Right renal pelvis (tissue), 4 donors: ENCODE measurements at places on chromosomes 12 and 14. TPM values are rescaled to one million over a fixed set of nuclear protein-coding genes. Genes with fewer than 3 reads are reported as not detected.
A peak's percentile ranks its signal among the peaks of the same experiment; 100 is the strongest.

DNA sequence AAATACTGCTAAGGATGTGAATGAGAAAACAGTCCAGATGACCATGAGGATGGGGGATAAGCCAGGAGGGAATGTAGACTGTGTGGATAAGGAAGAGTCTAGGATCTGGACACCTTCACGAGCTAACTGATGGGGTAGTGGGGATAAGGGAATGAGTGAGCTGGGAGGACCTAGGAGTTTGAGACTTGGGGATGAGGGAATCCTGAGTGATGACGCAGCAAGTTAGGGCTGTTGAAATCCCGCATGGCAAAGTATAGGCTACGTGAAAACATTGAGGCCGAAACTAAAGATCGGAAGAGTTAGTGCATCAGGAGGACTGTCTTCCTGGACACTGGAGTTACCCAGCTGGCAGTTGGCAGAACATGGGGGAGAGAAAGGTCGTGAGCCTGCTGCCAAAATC lies 129.2 kb upstream of the EEA1 start:
- DNase-seq: no peak

DNA sequence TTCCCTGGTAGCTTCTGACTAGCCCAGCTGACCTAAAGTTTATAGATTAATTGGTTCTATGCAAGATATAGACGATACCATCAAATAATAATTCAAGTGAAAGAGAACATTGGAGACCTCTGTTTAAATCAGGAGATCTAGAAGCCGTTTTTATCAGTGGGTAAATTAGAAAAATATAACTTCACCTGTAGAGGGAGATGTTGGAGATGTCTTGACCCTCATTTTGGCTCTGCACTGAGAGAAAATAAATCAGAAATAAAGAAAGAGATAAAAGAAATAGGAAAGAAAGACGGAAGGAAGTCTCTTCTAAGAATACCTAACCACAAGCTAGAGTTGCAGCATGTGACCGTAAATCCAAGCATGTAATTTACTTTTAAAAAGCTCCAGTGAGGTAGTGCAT lies 684.5 kb downstream of the C12orf50 start:
- DNase-seq: no peak

DNA sequence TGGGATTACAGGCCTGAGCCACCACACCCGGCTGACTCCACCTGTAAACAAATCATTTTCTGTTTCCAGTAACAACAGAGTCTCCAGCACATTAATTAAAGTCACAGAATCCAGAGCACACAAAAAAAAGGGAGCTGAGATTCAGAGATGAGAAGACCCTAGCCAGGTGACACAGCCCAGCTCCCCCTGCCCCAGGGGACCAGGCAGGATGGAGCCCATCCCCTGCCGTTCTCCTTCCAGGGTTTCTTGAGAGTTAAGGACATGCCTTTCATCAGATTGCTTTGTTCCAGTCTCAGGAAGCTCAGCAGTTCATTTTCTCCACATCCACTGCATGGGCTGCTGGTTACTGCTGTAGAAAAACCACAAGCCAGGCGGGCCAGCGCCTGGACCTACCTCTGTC lies 81.2 kb downstream of the RIMBP2 start:
- no peak for DNase-seq

- DNase-seq: no peak
Measured at GRCh38 chr12:118870551-118870950, 110.8 kb upstream of the SRRM4 start.

DNA sequence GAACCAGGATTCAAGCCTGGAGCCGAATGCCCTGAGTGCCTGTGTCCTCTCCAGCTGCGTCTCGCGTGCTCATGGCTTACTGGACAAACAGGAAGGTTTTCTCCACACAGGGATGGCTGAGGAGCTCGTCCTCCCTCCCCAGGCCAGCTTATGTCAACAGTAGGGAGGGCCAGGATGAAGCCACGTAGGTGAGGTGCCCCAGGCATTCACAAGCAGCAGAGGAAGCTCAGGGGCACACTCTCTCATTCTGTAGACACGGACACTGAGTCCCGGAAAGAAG lies 49.3 kb downstream of the TRPV4 start:
- no peak for DNase-seq

Gene MMP14
- 165 TPM for polyA plus RNA-seq

Gene FITM1
- polyA plus RNA-seq: 0.87 TPM

- DNase-seq: no peak
Measured at GRCh38 chr12:45244561-45245343, 28.9 kb downstream of the ANO6 start.

DNA sequence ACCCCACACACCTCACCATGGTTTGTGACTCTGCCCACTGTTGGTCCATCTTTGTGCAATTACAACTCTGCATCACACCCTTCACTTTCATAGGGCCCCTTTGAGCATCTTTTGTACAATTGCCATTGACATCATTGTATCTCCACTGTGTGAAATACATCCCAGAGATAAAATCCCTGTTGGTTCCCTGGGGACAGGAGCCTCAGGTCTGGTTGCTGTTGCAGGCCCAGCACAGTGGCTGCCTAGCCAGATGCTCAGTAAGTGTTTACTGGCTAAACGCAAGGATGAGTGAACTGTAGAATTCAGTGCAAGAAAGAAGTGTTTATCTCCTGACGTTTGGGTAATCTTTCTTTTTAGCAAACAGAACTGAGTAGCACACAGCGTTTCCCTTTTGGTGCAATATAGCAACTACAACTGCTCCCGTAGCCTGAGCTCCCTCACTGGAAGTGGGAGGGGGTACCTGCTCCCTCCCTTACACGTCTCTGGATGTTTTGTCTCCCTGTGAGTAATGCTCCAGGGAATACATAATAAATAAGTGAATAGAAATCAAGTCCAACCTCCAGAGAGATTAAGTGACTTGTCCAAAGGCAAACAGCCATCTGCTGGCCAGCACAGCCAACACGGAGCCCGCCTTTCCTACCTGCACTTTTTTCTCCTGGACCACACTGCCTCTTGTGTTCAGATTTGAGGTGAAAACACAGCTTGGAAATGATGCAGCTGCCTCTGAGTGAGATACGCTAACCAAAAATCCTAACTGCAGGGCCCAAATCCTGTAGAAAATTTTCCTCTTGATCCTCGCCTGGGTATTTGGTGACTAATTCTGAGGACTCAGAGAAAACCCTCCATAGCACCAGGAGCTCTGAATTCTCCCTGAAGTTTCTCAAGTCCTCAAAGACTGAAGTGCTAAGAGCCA lies 27.4 kb downstream of the GALNT16 start:
- no peak for DNase-seq

DNA sequence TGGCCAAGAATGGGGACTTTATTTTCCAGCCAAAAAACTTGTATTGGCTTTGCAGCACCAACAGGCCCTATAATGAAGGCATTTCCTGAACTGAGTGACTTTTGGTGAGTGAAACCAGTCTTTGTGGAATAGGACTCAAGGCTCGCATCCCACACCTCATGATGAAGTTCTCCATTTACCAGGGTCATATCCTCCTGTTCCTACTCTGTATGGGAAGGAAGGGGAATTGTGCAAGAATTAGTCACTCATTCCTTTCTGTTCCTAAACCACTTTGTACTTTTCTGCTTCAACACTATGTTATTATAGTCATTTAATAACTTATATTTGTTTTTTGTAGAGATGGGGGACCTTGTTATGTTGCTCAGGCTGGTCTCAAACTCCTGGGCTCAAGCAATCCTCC lies 2.3 kb upstream of the SPATS2 start:
- DNase-seq: no peak

DNA sequence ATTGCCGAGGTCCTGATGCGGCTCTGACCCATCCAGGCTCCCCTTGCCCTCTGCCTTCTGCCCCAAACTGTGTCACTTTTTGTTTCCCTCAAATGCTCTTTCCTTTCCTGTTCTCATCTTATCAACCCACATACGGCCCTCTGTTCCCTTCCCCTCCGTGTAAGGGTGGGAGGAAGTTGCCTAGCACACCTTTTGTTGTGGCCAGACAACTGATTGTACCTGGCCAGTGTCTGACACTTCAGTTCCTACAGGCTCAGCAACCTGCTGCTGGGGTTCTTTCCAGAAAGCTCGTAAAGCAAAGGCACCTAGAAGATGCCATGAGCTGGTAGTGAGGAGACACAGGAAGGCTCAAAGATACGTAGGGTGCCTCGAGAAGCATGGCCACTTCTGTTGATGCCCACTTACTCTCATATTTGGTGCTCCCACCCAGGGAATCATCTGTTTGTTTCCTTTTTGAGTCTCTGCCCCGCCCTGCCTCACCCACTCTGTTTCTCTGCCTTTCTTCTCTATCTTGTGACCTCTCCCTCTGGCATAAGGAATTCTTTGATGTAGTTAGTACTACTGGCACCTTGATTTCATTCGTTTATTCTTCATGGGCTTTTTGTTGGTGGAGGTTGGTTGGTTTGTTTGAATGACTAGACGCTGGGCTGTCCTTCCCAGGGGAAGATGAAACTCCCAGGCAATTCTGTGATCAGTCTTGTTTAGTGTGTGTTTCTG lies 152.4 kb upstream of the FKBP4 start:
- no peak for DNase-seq

DNA sequence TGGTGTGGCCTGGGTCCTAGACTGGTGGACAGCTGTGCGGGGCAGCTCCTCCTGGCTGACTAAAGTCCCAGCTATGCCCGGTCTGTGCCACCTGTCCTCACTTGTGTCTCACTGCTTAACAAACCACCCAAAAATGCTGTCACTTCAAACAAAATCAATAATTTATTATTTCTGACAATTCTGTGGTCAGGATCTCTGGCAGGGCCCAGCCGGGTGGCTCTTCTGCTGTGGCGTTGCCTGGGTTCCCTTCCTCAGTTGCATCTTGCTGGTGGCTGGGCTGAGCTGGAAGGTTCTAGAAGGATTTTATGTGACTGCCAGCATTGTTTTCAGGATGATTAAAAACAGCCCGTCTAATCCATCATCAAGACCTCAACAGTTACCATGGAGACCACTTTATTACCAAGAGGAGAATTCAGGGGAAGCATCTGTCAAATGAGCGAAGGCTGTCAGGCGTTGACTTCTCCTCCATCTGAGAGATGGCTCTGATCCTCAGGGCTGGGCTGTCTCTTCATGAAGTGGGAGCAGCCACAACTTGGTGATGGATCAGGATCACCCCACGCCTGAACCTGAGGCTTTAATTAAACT lies 280.6 kb upstream of the SFSWAP start:
- DNase-seq: no peak

DNA sequence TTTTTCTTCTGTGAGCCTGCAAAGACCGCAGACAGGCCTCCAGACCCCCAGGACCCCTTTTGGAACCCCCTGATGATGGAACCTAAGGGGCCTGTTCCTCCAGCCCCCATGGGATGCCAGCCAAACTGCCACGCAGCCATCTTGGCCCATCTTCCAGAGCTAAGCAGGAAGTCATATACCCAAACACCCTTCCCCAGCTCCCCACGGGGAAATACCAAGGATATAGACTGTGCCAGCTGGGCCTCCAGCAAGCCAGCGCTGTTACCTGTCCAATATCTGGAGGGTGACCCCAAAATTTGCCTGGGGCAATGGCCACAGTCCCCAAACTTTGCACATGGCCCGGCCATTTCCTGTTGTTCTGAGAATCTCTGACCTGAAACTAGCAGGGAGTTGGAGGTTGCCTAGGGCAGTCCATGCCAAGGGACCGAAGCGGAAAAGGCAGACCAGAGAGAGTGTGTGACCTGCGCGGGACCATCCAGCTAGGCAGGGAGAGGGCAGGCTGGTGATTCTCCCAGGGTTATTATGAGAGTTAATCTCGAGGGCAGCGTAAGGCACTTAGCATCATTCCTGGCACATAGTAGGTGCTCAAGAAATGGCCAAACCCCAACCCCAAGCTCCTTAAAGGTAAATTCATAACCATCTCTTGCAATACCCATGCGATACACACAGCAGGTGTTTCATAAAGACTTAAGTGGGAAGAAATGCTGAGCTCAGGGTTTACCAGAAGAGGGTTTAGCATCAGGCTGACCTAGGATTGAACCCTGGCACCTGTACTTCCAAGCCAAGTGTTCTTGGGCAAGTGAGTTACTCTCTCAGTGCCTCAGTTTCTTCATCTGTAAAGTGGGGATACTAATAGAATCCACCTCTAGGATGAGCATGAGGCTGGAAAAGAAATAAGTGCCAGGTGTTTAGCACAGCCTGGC lies 2.6 kb upstream of the RASAL1 start:
- no peak for DNase-seq

GRCh38 chr12:9343731-9344130 lies 135.5 kb upstream of the PZP start:
- no peak for DNase-seq

DNA sequence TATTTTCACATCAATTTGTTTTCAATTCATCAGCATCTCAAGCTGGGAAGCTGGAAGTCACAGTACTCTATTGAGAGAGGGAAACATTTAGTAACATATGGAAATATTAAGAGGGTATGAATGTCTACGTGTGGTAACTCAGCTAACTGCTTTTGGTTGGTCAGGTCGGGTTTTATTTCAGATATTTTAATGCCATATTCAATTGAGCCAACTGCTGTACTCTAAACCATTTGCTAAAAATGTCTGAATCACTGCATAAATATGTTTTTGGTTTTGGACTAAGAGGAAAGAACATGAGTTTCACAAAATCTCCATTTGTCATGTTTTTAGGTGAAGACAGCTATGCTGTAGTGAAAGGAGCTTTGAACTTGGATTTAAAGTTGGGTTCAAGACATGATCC lies 18.9 kb upstream of the PPFIBP1 start:
- DNase-seq: no peak

Gene HELB
- 3.2 TPM for polyA plus RNA-seq

GRCh38 chr12:66392266-66392915 lies 90.1 kb downstream of the HELB start:
- no peak for DNase-seq

DNA sequence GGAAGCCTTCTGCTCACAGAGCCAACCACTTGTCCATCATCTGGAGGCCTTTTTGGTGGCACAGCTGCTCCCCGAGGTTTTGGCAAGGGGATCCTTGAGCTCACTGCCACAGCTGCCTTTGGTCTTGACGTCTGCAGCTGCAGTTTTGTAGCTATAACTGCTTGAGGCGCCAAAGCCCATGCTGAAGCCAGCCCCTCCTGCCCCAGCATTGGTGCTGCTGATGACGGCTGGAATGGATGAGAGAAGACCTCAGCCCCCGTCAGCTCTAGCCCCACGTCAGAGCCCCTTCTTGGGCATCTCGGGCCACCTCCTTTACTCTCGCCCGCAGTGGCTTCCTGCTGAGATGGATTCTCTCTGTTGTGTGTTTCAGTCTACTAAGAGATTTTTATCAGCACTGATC lies 12.3 kb upstream of the KRT74 start:
- DNase-seq: no peak

DNA sequence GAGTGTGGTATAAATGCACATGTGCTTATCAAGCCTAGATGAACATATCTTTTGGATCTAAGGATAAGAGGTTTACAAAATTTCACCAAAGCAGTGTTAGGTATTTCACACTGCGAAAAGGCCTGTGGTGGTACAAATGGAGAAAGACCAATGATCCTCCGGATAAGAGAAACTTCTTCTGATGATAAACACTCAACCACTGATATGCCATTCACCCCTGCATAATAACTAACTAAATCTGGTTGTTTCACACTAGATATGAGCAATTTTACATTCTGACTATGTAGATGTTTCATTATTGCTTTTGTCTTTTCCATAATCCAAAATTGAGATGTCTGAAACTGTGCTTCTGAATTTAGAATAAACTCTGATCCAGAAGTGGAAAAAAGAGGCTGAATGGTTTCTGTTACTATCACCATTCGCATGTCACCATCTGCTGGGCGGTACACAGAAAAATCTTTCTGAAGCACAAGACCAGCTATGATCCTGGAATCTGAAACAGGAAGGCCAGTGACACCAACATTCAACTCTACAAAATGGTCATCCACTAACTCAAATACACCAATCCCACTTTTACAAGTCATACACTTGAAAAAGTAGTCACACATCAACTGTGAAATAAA lies 1.3 kb downstream of the BBS10 start:
- DNase-seq: peak; percentile 9

Gene LRTM2
- polyA plus RNA-seq: 0.43 TPM

- DNase-seq: no peak
Measured at GRCh38 chr14:100298551-100299237, 7.5 kb downstream of the SLC25A29 start.

GRCh38 chr12:106139422-106140171 lies 843 bp upstream of the NUAK1 start:
- DNase-seq: no peak
